ENCODE measurements at places on chromosomes 5 and 9. TPM values are rescaled to one million over a fixed set of nuclear protein-coding genes. Genes with fewer than 3 reads are reported as not detected.

Gene FAXDC2
- total RNA-seq = not detected

Gene TMEM232
- 2.1 TPM for total RNA-seq

Gene GABRB2
- not detected for total RNA-seq

Gene ACER2
- total RNA-seq = 0.82 TPM

DNA sequence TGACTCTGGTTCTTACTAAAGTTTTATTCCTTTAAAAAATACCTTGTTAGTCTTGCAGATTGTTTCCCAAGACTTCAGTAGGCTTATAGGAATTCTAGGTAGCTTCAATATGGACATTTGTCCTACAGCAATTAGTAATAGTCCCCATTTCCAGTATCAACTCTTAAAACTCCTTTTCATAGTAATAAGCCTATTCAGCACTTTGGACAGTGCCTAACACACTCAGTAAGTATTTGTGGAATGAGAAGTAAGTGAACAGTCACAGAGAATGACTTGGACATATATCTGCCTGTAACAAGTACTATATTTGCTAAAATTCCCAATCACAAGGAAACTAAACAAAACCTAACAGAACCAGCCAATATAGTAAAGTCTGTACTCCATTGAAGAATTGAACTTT, 1291.8 kb upstream of the DMAC1 start:
- H3K4me3 ChIP-seq = no peak overlapping the region
- no peaks in the 10 kb centered on the region for H3K27me3 ChIP-seq
- H3K4me1 ChIP-seq = no peaks in the 10 kb centered on the region
- H3K27ac ChIP-seq = no peak overlapping the region
- DNase-seq = no peak

GRCh38 chr5:178883815-178884430, 11.8 kb upstream of the ZFP2 start:
- DNase-seq = no peak
- H3K4me3 ChIP-seq = no peak overlapping the region
- no peaks in the 10 kb centered on the region for H3K27me3 ChIP-seq
- no peak overlapping the region for H3K27ac ChIP-seq
- H3K4me1 ChIP-seq = no peaks in the 10 kb centered on the region

- DNase-seq = no peak
- H3K4me1 ChIP-seq = peaks cover 71% of the 10 kb centered on the region
- H3K36me3 ChIP-seq = peaks cover 70% of the 10 kb centered on the region
- H3K4me3 ChIP-seq = no peak overlapping the region
- H3K27me3 ChIP-seq = no peaks in the 10 kb centered on the region
These were observed 294.8 kb downstream of the AOPEP start for GRCh38 chr9:95021166-95021886.

GRCh38 chr9:21081451-21081850, 3.7 kb upstream of the IFNB1 start:
- no peak overlapping the region for H3K4me3 ChIP-seq
- H3K4me1 ChIP-seq = no peaks in the 10 kb centered on the region
- DNase-seq = no peak

DNA sequence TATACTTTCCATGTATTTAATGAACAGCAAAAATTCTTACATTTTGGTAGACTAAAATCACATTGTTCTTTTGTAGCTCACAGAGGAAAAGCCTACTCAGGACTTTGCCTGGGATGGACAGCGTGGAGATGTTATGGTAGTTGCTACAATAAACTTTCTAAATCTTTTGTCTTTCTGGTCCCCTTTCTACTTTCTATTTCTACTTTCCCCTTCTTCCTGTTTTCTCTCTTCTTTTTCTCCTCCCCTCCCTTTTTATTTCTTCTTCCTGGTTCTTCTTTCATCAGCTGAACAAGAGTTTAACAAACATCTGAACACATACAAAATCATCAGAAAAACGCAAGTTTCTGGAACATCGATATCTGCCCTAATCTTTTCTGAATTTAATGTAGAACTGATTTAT, 15.6 kb upstream of the GDNF start:
- H3K4me3 ChIP-seq = no peak overlapping the region
- H3K36me3 ChIP-seq = no peaks in the 10 kb centered on the region
- no peaks in the 10 kb centered on the region for H3K27me3 ChIP-seq
- peaks cover under 1% of the 10 kb centered on the region for H3K4me1 ChIP-seq

All from SJSA1 (cell line).